CD4-positive, alpha-beta T cell treated with Interleukin-1 beta for 1 hour (primary cell): ENCODE measurements at places on chromosomes 1 and 21.

GRCh38 chr1:6601923-6602668 is 573 bp downstream of the KLHL21 start:
- no peak for DNase-seq

DNA sequence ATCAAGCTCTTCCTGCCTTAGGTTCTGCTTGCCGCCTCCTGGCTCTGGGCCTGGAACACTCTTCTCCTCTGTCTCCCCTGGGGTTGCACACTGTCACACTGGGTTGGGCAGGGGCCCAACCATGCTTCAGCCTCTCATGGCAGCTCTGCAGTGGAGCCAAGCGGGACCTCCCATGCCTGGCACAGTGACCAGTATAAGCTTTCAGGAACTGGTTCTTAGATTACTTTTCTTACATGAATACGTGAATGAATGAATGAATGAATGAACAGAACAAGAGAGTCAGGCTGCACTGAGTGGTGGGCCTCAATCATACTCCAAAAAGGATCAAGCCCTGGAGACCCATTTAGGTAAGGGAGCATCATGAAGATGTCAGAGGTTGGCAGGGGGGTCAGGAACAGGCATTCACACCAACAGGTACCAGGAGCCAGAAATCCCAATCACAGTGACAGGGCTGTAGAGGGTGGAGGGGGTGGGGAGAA is 30.8 kb upstream of the TMEM125 start:
- no peak for DNase-seq

DNA sequence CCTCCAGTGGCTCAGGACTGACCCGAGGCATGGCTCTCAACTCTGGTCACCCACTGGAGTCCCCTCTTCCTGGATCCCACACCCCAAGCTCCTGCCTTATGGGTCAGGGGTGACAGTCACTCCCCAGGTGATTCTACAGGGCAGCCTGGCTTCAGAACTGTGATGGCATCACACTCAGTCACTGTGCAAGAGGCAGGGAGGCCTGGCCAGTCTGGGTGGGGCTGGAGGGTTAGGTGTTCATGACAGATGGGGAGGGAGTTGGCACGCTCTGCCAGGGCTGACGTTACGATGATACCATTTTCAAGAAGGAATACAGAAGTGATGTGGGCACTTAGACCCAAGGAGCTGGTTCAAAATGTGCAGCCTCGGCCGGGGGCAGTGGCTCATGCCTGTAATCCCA is 25.2 kb upstream of the ABCG1 start:
- no peak for DNase-seq

- DNase-seq, result no peak
These were observed 2.6 kb downstream of the KCNAB2 start for GRCh38 chr1:6048179-6048867.

DNA sequence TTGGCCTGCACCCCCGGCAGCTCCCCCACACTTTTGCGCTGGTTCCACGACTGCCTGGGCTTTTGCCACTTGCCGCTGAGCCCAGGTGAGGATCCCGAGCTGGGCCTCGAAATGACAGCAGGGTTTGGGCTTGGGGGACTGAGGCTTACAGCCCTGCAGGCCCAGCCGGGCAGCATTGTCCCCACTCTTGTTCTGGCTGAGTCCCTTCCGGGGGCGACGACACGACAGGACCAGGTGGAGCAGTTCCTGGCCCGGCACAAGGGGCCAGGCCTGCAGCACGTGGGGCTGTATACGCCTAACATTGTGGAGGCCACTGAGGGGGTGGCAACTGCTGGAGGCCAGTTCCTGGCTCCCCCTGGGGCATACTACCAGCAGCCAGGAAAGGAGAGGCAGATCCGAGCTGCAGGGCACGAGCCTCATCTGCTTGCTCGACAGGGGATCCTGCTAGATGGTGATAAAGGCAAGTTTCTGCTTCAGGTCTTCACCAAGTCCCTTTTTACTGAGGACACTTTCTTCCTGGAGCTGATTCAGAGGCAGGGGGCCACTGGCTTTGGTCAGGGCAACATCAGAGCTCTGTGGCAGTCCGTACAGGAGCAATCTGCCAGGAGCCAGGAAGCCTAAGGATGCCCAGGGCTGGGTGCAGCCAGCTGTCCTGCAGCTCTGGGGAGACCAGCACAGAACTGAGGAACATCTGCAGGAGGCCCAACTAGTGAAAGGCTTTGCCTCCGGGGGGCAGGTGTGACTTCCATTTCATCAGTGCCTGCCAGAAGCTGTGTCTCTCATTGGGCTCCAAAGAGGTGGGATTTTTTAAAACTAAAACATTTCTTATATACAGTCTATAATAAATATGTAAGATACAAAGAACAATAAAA is 1.2 kb downstream of the HPDL start:
- DNase-seq, result no peak

DNA sequence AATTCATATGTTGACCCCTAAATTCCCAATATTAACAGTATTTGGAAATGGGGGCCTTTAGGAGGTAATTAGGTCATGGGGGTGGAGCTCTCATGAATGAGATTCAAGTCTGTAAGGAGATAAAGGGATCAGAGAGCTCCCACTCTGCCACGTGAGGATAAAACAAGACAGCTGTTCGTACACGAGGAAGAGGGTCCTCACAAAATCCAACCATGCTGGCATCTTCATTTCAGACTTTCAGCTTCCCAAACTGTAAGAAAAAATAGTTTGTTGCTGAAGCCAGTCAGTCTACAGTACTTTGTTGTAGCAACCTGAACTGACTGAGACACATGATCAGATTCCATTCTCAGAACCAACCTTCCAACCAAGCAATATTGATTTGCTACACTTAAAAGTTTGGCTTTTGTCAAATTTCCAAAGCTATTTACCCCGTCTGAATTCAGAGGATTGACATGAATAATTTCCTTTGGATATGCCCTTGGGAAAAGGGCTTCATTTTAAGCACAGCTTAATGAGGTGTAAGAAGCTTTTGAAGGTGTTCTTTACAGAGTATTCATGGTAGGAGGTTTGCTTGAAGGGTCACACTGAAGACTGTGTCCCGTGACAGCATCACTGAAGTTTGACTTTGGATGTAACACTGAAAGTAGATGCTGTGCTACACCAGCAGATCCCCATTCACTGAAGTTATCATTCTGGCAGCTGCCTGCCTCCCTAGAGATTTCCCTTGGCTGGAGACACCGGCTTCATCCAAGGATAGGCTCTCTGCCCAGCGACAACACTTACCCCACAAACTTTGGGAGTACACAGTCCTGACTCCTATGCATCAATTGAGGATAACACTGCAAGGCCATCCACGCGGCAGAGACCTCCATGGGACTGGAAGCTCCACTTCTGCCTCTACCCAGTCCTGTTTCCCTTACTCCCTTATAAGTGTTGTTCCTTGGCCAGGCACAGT is 4.9 kb upstream of the OMA1 start:
- DNase-seq, result no peak
